ENCODE measurements at places on chromosomes 12 and 14.

DNA sequence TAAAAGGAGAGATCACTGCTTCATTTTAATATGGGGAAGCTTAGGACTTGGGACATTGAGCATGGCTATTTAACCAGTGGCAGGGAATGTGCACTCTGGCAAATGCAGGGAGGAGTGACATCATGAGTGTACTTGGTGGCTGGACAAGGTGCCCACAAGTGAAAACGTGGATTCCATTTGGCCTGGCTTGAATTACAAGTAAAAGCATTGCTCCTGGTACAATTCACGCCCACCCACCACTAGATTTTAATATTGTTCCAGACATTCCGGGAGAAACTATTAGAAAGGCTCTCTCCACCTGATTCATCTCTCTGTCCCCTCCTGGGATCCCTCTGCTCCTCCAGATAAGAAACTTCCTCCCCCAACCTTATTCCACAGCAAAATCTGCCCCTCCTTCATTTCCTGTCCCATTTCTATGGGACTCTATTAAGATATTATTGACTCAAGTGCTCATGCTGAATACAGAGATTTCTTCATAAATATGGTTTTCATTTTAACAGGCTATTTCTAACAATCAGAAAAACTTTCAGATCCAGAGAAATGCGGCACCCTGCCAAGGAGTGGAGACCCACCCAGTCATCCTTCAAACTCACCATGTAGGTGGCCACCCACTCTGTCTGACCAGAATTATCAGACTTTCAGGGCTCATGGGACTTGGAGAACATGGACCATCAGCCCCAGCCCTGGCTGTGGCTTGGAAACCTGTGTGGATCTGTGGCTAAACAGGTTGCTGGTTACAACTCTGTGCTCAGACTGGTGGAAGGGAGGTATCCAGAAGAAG, 43.2 kb downstream of the SSPN start:
- DNase-seq, result no peak

DNA sequence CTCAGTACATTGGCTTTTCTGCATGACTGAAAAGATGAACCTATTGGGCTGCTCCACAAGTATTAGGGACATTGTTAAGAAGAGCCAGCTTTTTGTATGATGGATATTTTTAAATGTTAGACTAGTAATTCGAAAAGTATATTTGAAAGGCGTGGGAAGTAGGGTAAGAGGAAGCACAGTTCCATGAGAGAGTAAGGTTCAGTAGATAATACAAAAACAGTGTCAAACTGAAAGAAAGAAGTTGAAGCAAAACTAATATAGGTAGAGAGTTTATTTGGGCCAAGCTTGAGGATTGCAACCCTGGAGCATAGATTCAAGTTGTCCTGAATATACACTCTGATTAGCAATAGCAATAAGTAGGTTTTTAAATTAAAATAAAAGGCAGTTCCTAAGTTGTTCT, 193.9 kb downstream of the RASSF9 start:
- DNase-seq, result no peak

- DNase-seq, result no peak
Observed at GRCh38 chr12:50261654-50262053, 21.7 kb downstream of the LIMA1 start.

DNA sequence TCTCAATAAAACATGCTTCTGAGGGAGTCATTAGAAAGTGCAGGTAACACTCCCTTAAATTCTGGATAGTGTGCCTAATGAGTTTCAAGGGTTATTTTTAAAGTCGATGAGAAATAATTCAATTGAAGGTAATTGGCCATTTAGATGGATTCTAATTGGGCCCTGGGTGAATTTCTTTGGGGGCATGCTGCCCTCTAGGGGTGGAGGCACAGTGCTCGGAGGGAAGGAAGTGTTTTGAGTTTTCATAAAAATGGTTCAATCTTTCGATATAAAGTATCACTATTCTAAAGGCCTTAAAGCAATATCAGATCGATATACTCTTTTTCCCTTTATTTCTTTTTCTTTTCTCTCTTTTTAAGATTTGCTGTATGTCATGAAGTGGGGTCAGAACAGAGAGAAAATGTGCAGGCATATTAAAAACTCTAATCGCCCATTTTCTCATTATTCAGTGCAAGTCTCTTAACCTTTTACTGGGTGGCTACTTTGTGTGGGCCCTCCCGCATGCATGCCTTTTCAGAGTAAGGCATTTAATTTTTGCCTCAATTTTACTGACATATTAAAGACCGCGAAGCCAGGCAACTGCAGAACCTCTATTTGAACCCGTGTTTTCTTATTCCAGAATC, 25.5 kb downstream of the NKX2-8 start:
- no peak for DNase-seq

GRCh38 chr12:76555231-76555767, 4.3 kb downstream of the OSBPL8 start:
- DNase-seq, result no peak

DNA sequence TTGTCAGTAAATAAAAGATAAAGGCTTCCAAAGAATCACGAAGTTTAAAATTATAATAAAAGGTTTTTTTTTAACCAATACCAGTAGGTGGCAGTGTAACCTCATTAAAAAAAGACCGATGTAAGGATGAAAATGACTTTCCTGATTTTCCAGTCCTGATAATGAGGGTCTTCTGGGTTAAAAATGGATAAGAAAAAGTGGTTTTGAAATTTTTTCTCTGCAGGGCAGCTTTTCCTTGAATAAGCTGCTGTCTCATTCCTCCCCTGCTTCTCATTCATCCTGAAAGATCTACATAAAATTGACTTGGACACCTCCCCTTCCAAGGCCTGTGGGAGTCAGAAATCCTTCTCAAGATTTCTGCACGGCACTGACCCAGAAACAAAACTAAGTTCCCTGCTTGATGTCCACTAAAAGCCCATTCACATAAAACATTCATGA, 58.9 kb upstream of the FBXO33 start:
- DNase-seq, result no peak

- no peak for DNase-seq
Observed at GRCh38 chr14:104743461-104744380, 9.2 kb upstream of the SIVA1 start.

DNA sequence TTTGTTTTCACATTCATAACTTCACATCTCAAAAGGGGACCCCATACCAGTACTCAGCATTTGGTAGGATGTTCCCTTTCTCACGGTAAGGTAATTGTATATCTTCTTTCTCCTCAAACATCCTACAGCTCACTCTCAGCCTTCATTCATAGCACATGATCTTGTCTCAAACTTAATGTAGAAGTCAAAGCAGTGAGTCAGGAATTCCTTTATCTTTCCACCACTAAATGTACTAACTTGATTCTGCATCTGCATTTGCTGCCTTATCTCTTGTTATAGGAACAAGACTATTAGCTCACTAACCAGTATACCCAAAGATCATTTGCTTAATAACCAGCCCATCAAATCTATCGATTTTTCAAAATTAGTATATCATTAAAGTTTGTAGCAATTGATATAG, 22.9 kb downstream of the CPSF2 start:
- no peak for DNase-seq

DNA sequence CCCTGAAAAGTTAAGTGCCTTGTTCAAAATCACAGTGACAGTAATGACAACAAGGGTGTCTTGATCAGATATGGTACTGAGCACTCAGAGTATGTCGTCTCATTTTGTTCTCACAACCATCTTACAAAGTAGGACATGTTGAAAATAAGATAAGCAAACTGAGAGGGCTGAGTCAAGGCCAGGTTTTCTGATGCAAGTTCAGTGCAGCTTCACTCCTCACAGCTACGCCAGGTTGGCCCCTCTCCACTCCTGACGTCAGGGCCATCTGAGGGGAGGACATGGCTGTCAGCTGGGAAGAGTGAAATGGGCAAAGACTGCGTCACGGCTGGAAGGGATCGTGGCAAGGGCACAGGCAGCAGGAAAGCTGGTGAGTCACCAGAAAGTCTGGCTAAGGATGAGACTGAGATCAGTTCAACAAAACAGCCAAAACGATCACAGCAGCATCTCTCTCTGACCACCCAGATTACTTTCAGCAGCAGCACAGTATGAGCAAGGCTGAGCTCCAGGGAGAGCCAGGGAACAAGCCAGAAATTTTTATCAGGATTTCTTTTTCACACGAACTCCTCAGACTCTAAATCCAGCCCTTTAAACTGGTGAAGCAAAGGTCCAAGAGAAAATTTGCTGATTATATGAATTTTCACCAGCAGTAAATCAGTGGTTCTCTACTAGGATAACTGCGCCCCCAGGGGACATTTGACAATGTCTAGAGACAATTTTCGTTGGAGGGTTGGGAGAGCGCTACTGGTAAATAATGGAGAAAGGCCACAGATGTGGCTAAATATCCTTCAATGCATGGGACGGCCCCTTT, 297.9 kb upstream of the AMIGO2 start:
- no peak for DNase-seq

DNA sequence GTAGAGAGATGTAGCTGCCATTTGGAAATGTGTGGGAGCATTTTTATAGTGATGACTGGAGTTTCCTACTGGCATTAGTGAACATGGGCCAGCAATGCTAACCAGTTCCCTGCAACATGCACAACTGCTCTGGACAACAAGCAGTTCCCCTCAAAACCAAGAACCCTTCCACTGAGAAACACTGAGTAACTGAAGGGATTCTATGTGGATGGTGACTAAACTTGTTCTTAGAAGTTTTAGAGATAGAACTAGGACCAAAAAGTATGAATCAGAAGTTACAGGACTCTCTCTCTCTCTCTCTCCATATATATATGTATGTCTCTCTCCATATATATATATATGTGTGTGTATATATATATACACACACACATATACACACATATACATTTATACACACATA, 7.9 kb downstream of the SERPINA10 start:
- DNase-seq, result no peak

GRCh38 chr14:68753690-68754089, 39.2 kb downstream of the ZFP36L1 start:
- DNase-seq, result no peak

DNA sequence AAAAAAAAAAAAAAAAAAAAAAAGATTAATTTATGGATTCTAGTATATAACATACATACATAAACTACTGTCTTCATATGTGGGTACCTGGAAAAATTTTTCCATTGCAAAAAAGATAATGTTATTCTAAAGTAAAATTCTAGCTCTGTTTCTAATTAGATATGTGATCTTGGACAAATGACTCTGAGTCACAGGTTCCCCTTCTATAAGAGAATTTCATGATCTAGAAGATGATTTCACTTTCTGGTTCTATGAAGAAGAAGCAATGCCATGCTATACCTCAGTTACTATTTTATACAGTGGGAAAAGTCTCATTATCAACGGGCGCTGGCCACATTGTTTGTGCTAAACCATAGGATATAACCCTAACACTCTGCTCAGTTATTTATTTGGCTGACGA, 351.3 kb downstream of the ZFP36L1 start:
- no peak for DNase-seq

DNA sequence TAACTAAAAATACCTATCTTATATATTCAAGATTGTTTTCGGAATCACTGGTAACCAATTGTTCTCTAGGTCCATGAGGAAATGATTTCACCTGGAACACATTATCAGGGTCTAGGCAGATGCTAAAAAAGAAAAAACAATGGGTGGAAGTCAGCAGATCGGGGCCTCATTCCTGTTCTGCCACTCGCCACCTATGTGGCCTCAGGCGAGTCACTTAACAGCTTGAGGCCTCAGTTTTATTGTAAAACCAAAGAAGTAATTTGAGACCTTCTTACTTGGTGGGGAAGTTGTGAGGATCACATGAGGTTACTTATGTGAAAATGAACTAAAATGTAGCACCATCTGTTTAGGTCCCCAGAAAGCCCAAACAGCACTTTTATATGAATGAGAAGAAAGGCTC, 6.2 kb upstream of the RNASE10 start:
- no peak for DNase-seq

DNA sequence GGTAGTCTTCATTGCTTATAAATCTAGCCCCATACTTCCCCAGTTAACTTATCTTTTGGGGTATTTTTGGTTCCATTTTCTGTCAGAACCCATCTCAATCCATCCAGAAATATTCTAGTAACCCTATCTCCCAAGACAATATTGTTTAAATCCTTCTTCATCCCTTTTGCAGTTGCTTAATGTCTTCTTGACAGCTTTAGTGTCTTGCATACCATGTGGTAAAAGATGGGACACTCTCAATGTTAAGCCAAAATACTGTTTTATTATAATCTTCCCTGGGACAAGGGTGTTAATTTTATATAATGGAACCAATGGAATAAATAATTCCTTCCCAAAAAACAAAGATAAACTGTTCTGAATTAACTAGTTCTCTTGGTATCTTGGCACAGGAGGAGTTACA, 450.2 kb downstream of the CCER1 start:
- no peak for DNase-seq
